ENCODE measurements at places on chromosomes 2 and 18.
A peak's percentile ranks its signal among the peaks of the same experiment; 100 is the strongest.

- H3K4me1 ChIP-seq = no peaks in the 10 kb centered on the region
- no peaks in the 10 kb centered on the region for H3K36me3 ChIP-seq
- no peak overlapping the region for H3K27ac ChIP-seq
- DNase-seq = no peak
- H3K4me3 ChIP-seq = no peak overlapping the region
These were observed 17.6 kb downstream of the VSNL1 start for GRCh38 chr2:17558053-17558452.

DNA sequence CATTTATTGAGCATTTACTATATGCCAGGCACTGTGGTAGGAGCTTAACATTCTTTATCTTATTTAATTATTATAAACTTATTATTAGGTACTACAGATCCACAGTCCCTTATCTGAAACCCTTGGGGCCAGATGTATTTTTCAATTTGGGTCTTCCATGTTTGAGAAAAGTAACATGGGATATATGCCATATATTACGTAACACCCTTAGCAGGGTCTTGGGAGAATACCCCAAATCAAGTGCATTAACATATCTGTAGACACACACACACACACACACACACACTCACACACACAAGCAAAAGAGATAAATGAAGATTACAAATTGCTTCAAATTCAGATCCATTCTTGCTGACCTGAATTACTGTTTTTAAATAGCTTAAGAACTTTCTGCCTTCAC, 13.7 kb downstream of the NTSR2 start:
- peaks cover 4% of the 10 kb centered on the region for H3K4me1 ChIP-seq
- no peak overlapping the region for H3K27ac ChIP-seq
- no peak overlapping the region for H3K4me3 ChIP-seq
- no peaks in the 10 kb centered on the region for H3K27me3 ChIP-seq
- no peak for DNase-seq

DNA sequence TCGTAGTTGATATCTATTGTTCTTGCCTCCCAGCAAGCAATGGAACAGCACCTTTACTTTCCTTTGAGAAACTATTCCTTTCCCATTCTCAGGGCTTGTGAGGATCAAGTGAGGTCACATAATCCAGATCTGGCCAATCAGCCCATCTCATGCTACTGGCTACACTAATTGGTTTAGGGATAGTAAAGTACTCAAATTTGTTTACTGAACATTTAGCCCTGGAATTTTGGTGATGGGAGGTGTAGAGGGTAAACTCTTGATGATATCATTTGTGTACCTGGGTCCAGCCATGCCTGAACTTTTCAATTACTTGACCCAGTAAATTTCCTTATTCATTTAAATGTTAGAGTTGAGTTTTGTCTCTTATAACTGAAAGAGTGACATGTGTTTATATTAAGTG, 195.8 kb upstream of the TNP1 start:
- H3K36me3 ChIP-seq = no peaks in the 10 kb centered on the region
- H3K27me3 ChIP-seq = no peaks in the 10 kb centered on the region
- H3K4me1 ChIP-seq = peaks cover 13% of the 10 kb centered on the region
- H3K27ac ChIP-seq = no peak overlapping the region
- no peak for DNase-seq

DNA sequence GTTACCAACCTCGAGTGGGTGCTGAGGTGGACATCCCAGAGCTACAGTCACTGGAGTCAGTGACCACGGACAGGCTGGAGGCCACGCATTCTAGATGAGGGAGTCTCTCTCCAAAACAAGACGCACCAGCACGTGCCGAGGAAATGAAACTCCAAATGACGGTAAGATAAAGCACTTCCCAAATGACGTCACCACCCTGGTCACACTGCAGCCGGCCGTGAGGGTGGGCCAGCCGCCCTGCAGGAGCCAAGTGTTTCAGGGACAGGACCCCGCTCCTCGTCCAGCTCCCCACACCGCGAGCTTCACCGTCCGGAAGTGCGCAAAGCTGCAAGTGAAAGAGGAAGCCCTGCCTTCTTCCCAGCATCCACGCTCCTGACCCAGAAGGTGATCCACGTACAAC, 99.4 kb downstream of the ZNF516 start:
- H3K36me3 ChIP-seq = no peaks in the 10 kb centered on the region
- H3K27ac ChIP-seq = no peak overlapping the region
- no peak overlapping the region for H3K4me3 ChIP-seq
- peaks cover 7% of the 10 kb centered on the region for H3K4me1 ChIP-seq
- peak; percentile 44 for DNase-seq
- no peaks in the 10 kb centered on the region for H3K27me3 ChIP-seq

DNA sequence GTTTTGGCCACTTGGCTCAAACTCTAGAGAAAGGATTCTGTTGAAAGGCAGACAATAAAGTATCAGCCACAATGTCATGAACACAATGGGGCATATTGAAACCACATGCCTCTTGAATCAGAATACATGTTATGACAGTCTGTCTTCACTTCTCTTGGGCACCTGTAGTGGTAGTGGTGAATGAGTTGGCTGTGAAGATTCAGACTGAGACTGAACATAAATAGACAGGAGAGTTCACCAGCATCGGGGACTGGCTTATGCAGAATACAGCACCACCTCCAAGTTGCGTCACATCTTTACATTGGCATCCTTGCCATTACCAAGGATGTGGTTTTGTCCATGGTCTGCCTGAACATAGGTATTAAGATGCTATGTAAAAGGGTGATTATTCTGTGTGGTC, 336.8 kb downstream of the MYCN start:
- H3K4me1 ChIP-seq = no peaks in the 10 kb centered on the region
- no peak overlapping the region for H3K27ac ChIP-seq
- H3K36me3 ChIP-seq = no peaks in the 10 kb centered on the region
- no peak for DNase-seq

- no peak overlapping the region for H3K27ac ChIP-seq
- no peak for DNase-seq
- no peaks in the 10 kb centered on the region for H3K27me3 ChIP-seq
- H3K36me3 ChIP-seq = no peaks in the 10 kb centered on the region
- no peaks in the 10 kb centered on the region for H3K4me1 ChIP-seq
These were observed 816.2 kb downstream of the MBD2 start for GRCh38 chr18:53408271-53408670.

- H3K36me3 ChIP-seq = no peaks in the 10 kb centered on the region
- no peak for DNase-seq
- no peaks in the 10 kb centered on the region for H3K4me1 ChIP-seq
- no peak overlapping the region for H3K27ac ChIP-seq
These were observed 190.8 kb upstream of the NDUFV2 start for GRCh38 chr18:8911408-8912340.

- no peak overlapping the region for H3K27ac ChIP-seq
- H3K27me3 ChIP-seq = no peaks in the 10 kb centered on the region
- H3K4me3 ChIP-seq = no peak overlapping the region
- DNase-seq = no peak
These were observed 175.2 kb upstream of the ALPP start for GRCh38 chr2:232203166-232203891.

- H3K4me1 ChIP-seq = no peaks in the 10 kb centered on the region
- no peaks in the 10 kb centered on the region for H3K27me3 ChIP-seq
- H3K4me3 ChIP-seq = no peak overlapping the region
- no peak overlapping the region for H3K27ac ChIP-seq
These were observed 29.4 kb upstream of the MBP start for GRCh38 chr18:77161961-77162360.

DNA sequence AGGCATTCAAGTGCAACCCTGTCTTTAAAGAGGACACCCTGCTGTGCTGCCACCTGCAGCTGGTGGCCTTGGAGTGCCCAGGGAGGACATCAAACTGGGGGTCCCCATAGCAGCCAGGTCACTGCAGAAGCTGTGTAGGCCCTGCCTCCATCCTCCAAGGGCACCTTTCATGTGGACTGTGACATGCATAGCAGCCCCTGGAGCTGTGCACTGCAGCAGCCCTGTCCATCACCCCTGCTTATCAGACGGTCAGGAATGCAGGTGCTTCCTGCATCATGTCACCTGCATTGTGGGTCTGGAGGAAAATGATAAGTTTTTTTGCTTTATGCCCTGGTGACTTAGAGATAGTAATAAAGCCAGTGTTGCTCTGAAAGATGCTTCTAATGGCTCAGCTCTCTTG, 155.7 kb downstream of the DYSF start:
- no peaks in the 10 kb centered on the region for H3K4me1 ChIP-seq
- no peak overlapping the region for H3K27ac ChIP-seq
- DNase-seq = no peak

DNA sequence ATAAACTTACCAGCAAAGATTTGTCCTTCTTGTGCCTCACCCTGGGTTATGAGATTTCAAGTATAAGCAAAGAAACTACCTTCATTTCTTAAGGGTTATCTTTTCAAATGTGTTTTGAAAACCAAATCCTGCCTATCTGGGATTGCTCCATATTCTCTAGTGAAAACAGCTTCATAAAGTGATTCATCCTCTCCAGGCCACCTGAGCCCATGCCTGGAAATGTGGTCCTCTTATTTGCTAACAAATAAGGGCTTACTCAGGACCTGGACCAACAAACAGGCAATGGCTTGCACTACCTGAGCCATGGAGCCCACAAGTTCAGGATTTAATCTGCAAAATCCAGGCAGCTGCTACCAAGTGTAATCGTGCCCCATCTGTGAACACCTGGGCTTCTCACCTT, 234.4 kb upstream of the RBBP8 start:
- H3K27me3 ChIP-seq = no peaks in the 10 kb centered on the region
- no peaks in the 10 kb centered on the region for H3K36me3 ChIP-seq
- no peak overlapping the region for H3K27ac ChIP-seq
- no peak for DNase-seq
- H3K4me1 ChIP-seq = no peaks in the 10 kb centered on the region
